Memory B cell (primary cell): ENCODE measurements at places on chromosomes 6 and 20.

- DNase-seq, result no peak
Measured at GRCh38 chr20:37542281-37542680, 14.6 kb upstream of the BLCAP start.

GRCh38 chr6:86888301-86888700 is 49.0 kb upstream of the HTR1E start:
- no peak for DNase-seq

- no peak for DNase-seq
Measured at GRCh38 chr6:125846292-125847024, 55.7 kb downstream of the NCOA7 start.

DNA sequence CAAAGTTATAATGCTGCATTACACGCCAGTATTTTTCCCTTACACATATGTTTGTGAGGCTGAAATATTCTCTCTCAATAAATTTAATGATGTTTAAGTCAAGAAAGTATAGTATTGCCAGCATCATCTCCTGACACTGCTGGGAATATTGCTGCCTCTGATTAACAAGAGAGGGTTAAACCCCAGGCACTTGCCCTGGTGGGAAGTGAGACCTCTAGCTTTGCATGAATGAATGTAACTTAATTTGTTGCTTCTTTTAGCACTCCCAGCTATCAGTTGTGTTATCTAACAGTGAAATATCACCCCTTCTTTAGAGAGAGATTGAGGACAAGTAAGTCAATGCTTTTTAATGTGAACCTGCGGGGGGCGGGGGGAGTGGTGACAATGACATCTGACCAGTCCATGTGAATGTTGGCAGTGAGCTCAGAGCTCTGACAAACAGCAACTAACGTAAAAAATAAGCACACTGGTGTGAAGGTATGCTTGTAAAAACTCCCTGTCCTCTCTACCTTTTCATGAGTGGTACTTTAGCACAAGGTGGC is 9.8 kb downstream of the FOXA2 start:
- DNase-seq, result no peak

- DNase-seq, result no peak
Measured at GRCh38 chr6:18153311-18153703, 1.6 kb downstream of the TPMT start.

GRCh38 chr6:38021029-38021428 is 201.5 kb downstream of the ZFAND3 start:
- DNase-seq, result no peak

- DNase-seq, result no peak
Measured at GRCh38 chr6:115078555-115078954, 735.7 kb upstream of the HS3ST5 start.

GRCh38 chr20:18101125-18101810 is 36.4 kb upstream of the KAT14 start:
- no peak for DNase-seq

DNA sequence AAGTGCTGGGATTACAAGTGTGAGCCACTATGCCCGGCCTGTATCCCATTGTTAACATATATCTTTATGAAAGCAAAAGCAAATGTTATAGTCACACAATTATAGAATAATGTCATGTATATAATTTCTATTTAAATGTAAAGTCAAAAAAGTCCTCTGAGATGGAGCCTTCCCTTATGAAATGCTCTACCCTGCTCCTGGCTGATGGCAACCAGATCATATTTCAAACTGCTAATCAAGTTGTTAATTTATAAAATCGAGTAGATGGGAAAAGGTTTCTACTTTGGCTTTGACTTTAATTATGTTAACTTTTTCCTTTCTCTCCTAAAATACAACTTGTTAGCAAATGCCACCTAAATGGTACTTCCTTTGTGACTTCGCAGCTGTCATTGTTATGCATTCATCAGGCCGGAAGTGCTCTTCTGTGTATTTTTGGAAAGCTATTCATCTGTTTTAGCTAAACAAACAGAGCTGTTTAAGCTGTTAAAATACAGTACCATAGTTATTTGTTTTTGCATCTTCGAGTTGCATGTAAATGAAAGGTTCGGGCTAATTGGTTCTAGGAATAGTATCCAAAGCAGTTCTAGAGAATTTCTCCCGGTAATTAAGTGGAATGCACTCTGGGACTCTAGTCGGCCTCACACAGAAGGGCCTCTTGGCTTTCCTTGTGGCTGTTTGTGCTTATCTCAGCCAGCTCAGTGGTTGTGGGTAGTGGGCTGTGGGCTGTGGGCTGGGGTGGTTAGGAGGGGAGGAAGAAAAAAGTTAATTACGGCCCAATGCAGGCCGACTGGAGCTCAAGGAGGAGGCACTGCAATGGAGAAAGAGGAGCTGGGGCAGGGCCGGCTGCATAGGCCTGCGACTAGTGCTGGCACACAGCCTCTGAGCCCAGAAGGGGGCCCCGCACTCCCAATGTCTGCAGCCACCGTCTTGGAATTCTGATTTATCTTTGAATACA is 34.8 kb downstream of the SLC35D3 start:
- DNase-seq, result no peak

DNA sequence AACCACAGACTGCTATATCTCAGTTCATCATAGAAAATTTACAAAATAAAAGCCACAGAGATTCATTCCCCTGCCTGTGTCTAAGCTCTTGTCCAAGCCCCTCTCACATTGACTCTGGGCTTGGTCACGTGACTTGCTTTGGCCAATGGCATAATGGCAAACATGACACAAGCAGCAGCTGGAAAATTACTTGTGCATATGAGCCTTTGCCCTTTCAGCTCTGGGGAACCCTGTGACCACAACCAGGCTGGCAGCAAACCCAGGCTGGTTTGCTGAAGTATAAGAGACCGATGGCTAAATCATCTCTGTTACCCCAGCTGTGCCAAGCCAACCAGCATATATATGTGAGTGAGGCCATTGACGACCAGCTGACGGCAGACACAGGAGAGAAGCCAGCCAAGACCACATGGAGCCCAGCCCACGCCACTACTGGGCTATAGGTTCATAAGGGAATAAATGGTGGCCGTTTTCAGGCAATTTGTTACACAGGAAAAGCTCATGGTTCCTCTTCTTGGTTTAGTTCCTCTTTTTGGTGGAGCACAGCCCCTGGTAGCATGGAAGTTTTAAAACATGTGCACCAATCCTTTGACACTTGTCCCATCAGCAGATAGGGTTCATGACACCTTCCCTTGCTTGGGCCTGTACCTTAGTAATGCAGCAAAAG is 31.8 kb upstream of the RSPO4 start:
- DNase-seq, result no peak

DNA sequence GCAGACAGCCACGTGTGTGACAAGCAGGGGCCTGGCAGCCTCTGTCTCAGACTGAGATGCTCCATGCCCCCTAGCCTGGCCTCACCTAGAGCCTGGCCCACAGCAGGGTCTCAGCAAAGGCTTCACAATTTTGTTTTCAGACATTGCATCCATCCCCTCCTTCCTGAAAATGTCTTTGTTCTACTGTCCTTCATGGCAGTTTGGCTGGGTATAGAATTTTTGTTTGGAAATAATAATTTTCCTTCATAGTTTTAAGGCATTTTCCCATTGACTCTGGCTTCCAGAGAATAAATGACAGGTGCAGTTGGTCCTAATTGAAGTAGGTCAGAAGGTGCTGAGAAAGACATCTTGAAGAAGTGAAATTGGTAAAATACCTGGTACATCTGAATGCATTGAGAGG is 216.2 kb downstream of the EYA2 start:
- DNase-seq, result no peak

- DNase-seq, result peak; percentile 9
Measured at GRCh38 chr6:71420693-71421328, 132.2 kb downstream of the OGFRL1 start.

DNA sequence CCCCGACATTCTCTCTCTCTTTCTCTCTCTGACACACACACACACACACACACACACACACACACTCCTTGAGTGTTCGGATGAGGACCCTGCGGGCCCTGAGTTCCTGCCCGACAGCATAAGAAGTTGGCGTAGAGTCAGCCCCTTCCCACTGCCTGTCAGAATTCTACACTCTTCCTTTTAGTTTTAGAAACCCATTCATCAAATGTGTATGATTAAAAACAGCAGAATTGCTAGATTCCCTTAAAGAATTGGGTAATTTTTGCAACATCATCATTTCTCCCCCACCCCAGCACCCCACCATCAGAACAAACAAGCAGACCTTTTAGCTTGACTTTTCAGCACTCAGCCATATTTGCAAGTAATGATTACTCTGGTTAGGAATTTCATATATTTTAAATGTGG is 322.8 kb downstream of the FARS2 start:
- no peak for DNase-seq

DNA sequence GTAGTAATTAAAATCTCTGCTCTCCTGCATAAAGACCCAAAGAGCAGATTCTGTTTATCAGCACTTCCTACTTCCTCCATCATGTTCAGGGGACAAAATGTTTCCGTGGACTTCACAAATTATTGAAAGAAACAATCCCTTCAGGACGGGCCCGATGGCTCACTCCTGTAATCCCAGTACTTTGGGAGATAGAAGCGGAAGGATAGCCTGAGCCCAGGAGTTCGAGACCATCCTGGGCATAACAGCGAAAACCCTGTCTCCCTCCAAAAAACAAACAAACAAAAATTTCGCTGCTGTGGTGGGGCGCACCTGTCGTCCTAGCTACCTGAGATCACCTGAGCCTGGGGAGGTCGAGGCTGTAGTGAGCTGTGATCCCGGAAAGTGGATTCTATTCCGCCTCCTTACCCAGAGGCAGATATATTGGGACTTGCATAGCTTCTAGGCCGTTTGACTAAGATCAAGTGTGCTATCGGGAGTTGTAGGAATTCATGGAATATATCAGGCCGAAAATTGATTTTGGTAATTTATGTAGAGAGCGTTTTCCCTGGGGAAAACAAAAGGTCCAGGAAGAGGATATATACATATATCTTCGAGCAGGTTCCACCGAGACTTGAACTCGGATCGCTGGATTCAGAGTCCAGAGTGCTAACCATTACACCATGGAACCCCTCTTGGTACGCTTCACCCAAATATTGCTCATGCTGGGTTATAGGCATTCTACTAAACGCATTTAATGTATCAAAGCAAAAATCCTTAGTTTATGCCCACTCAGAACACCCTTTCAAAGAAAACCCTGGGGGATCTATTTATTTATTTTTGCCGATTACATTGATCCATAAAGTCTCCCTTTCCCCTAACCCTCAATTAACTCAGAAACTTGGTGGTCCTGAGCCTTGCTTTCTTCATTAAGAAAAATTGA is 74.5 kb upstream of the ZNF184 start:
- DNase-seq, result no peak

DNA sequence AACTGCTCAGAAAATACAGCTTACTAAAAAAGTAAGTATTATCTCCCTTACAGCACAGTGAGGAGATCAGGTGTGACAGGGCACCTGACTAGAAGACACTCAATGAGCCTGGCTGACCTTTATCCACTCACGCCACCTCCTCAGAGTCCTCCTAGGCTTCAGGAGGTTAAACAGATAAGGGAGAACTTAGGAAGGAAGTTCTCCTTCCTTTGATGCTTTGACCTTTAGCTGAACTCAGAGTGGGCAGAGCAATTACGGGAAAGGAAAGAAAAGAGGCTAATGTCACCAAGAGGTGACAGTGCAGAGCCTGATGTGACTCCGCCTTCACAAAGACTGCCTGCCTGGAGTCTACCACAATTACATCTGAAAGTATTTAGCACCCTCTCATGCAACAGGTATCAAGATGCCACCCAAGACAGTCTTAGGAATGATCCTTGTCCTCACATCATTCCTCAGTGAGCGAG is 36.7 kb downstream of the MAN1A1 start:
- DNase-seq, result no peak

DNA sequence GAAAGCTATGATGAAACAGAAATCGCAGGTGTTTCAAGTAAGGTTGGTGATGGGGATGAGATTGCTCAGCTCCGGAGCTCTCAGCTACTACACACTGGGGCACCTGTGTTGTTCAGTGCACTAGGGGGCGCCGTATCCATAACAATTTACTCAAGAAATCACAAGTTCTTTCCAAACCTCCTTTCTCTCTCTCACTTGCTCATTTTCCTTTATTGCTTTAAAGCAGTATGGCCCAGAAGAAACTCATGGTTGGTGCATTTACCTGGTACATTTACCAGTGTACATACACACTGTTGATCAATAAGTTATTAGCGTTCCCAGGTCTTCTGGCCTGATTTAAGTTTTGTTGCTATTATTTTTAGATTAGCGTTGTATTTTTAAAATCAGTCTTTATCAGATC is 235.2 kb upstream of the TAB2 start:
- DNase-seq, result peak; percentile 67

DNA sequence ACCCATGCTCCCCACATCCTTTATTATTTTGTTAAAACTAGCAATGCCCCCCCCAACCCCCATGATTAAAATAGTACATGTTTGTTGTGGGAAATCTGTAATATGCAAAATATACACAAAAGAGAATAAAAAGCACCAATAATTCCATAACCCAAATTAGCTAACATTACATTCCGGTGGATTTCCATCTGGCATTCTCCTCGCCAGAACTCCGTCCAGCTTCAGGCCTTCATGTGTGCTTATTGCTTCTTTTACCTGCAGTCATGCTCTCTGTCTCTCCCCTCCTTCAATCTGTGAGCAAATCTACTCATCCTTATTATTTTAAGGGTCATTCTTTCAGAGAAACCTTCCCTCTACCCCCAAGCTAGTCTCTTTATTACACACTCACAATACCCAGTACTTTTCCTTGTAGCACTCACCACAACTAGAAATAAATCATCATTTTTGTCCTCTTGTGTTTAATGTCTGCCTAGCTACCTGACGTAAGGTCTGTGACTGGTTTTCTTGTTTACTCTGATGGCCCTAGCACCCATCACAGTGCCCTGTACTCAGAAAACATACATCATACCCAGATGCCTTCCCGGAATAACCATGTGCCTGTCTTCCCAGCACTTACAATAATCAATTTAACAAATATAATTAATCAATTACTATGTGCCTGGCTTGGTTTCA is 25.6 kb upstream of the IER3 start:
- no peak for DNase-seq

- no peak for DNase-seq
Measured at GRCh38 chr20:48547664-48548063, 280.1 kb downstream of the PREX1 start.

DNA sequence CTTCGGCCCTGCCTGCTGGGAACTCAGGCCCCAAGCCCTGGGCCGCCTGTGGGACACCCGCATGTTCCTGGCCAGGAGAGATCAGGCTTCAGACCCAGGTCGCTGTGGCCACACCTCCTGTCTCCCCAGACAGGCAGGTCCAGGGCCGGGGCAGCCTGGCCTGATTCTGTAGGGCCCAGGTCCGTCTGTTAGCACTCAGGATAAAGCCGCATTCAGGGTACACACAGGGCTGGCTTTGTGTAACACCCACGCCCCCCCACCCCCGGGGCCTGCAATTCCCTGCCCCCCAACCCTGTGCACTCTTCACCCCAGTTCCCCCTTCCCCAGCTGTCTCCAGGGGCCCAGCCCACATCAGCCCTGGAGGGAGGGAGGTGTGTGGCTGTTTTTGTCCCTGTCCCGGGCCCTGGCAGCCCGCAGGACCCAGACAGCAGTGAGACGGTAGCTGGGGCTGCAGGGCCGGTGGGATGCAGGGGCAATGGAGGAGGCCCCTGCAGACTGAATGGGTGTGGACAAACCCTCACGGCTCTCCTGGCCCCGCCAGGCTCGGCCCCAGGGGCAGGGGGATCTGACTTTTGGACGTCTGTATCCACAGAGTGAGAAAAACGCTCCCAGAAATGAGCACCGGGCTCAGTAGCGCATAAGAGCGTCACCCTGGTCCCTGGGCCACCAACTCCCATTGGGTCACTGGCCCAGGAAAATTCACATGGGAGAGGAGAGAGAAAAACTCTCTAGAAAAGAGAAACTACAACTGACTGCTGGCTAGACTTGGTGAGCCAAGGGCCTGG is 42.4 kb upstream of the ZBP1 start:
- no peak for DNase-seq
